ENCODE measurements at places on chromosomes 3 and 15.

DNA sequence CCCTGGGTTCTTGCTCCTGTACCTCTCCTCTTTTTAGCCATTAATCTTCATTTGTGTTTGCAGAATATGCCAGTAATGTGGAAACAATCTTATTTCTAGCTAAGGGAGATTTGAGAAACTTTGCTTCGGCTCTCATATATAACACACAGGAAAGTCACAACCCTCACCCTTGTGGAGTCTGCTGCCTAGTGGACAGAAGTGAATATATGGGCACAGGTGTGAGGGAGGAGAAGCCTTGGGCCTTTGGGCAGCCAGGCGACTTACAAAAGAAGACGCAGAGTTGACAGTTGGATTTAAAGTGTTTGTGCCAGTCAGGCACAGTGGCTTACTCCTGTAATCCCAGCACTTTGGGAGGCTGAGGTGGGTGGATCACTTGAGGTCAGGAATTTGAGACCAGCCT, 181.8 kb upstream of the TBL1XR1 start:
- no peak for DNase-seq

GRCh38 chr3:149839896-149840295, 26.9 kb downstream of the RNF13 start:
- DNase-seq, result no peak

DNA sequence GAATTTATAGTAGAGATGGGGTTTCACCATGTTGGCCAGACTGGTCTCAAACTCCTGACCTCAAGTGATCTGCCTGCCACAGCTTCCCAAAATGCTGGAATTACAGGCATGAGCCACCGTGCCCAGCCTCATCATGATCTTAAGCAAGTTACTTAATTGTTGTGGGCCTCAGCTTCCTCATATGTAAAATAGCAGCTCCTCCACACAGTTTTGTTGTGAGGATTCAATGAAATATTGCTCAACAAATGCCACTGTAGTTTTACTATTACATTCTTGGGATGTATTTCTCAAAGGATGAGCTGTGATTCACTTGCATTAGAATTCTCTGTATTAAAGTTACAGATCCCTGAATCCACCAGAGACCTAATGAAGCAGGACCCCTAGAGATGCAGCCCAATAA, 168.8 kb downstream of the ADAMTS9 start:
- DNase-seq, result no peak

DNA sequence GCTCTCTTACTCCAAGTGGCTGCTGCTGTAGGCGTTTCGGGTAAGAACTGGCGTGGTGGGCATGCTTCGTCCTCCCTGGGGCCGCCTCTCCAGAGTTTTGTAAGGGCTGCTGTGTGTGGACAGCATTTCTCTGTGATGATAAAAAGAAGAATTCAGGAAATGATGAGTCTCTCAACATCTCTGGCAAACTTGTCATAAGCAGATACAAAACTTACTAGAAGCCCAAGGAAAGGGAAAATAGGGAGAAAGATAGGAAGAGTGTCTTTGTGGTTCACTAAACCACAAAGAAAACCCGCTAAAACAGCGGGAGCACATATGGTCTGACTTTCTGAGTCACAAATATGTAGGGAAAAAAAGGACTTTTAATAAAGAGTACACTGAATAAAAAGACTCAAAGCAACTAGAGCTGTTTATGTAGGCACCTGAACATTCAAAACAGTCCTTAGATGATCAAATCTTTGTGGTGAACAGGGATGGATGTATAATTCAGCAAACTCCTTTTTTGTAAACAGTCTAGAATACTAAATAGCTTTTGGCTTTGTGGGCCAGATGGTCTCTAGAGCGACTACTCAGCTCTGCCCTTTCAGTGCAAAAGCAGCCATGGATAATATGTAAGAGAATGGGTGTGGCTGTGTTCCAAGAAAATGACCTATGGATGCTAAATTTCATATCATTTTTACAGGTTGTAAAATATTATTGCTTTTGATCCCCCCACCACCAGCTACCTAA, 60.4 kb upstream of the LMOD3 start:
- DNase-seq, result no peak

DNA sequence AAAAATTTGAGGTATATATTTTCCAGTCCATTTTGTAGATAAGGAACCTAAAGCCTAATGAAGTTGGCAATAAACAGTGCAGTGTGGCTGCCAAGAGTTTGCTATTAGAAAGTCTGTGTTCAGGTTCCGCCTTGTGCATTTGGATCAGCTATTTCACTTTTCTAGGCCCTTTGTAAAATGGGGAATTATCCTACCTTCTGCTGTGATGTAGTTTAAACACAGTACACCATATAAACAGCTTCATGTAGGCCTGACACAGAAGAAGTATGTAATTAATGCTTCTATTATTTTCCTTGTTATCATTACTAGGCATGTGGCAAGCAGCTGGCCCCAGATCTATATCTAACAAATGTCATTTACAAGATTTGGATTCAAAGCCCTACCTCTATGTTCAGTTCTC, 456.3 kb downstream of the GABRG3 start:
- DNase-seq, result no peak

- DNase-seq, result no peak
These were observed 25.8 kb upstream of the BLM start for GRCh38 chr15:90691369-90691768.

DNA sequence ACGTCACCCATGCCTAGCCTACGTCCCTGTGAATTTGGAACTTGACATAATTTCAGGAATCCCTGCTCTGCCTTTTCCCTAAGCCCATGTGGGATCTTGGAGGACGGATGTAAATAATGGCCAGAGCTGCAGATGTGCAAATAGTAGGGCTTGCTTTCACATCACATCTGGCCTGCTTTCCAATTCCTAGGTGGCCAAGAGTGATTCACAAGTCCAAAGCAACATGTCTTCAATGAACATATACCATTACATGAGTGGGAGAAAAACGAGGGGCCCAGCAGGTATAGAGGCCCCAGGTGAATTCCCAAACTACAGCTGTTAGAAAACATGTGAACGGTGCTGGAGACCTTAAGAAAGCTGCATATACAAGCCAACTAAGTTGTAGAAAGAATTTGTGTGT, 214.6 kb downstream of the MAGI1 start:
- no peak for DNase-seq

- DNase-seq, result no peak
These were observed 6.8 kb downstream of the CHRM5 start for GRCh38 chr15:33975022-33975565.

DNA sequence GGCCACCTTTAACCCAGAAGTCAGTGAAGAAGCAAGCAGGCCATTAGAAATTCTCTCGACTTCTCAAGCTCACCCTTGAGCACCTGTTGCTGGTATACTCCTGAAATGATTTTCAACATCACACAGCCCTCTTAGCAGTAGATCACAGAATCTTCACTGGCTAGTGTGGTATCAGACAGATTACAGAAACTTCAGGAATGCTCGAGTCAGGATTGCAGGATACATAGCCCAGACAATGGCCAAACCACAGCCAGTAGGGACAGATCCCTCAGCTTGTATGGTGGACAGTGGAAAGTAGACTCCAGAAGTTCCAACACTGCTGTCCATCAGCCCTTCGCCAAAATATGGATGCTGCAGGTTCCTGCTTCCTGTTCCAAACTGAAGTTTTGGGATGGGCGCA, 4.5 kb upstream of the KLHL40 start:
- DNase-seq, result no peak

GRCh38 chr3:72746430-72747411, 101.5 kb downstream of the SHQ1 start:
- no peak for DNase-seq

DNA sequence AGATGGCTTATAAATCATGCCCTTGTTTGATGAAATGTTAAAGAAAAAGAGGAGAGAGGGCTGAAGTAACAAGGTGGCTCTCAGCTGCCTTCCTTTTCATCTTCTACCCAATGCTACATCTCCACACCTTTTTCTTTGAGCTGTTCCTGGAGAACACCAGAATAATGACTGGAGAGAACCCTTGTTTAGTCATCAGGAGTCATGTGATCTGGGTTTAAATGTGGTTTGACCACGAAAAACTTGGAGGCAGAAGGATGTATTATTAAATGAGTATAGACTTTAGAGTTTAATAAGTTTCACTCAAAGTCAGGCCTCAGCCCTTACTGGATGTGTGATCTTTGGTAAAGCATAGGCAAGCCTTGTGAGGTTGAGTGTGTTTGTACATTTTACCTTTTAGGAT, 230.3 kb upstream of the TBL1XR1 start:
- no peak for DNase-seq

- no peak for DNase-seq
These were observed 426.2 kb upstream of the BCHE start for GRCh38 chr3:166263460-166263859.

DNA sequence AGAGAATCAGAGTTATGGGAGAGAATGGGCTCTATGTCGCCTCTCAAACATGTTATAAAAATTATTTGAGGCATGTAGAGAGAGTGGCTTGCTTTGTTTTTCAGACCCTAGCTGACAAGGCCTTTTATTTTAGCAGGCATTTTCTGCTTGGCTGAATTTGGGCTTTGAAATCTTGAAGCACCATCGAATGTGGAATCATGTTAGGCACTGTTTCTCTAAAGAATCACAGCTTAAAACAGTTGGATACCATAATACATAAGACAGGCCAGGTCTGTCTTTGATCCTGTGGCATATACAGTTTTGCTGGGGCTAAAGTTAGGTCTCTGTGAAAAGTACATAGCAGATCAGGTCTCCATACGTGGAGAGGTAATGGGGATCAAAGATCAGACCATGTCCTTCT, 142.7 kb downstream of the NEK11 start:
- no peak for DNase-seq

- no peak for DNase-seq
These were observed 145.9 kb downstream of the TNIK start for GRCh38 chr3:171314341-171314740.

DNA sequence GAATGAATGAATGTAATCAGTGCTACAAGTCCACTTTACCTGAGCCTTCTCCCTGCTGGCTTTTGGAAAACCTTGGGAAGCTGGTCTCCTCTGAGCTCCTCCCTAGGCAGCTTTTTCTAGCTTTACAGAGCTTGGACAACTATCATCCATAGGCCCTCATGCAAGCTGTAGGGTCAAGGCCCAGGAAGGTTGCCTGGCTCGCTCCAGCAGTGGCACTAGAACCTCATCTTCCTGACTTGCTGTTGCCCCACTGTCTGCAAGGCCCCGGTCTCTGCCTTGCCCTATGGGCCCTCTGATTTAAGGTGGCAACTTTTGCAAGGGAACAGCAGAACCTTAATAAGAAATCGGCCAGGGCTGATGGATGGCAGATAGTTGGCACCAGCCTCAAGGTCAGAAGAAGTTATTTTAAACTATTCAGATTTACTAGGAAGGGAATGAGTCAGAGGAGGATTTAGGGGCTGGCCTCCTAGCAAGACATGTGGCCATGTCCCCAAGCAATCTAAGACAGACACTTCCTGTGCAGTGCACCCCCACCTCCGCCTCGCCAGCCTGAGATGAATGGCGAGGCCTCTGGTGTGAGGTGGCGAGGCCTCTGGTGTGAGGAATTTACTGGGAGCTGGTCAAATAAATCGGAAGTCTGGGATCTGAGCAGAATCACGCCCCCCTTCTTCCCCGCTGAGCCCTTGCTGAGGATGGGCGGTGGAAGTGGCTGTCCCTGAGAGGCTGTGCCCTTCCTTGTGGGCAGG, 180.8 kb downstream of the MEGF11 start:
- DNase-seq, result no peak

DNA sequence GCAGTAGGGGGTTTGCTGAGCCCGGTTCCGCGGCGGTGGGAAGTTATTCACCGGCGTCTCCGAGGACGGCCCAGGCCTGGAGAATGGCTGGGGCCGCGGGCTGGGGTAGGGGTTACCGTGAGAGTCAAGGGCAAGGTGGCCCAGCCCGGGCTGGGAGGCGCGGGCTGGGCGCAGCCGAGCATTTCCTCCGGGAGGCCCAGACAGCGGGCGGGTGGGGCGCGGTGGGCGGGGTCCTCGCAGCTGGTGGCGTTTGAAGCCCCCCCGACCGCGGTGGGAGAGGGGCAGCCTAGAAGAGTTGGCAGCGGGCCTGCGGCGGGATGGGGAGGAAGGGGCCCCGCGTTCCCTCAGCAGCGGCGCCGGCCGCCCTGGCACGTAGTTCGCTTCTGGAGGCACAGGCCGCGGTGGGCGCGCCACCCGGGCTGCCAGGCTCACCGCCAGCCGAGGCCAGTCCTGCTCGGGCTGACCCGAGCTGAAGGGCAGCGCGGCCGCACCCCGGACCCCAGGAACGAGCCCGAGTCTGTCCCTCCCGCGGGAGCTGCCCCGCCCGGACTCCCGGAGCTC, 960 bp upstream of the KLF13 start:
- DNase-seq, result peak; percentile 53

DNA sequence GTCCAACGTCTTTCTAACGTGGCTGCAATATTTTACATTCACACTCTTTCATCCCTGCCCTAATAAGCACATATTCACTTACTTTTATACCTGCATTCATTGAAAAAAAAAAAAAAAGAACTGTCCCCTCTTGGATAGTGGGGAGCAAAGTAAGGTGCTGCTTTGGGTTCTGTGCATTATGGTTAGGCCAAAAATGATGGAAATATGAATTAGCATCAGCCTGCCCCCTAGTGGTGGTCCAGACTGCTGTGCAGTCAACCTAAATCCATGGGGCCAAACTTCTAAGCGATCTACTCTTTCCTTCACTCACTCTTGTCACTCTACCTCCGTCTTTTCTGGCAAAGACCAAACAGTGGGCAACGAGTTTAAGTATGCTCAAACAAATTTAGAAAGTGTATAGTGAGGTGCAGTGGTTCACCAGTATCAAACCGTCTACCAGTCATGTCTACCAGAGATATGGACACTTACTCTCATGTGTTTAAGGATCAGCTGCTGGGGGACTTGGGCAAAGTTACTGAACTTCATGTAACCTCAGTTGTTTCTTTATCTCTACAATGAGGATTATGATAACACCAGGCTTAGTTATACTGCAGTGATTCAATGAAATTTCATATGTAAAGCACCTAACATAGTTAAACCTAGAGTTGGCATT, 61.5 kb upstream of the GRM7 start:
- DNase-seq, result peak; percentile 35

DNA sequence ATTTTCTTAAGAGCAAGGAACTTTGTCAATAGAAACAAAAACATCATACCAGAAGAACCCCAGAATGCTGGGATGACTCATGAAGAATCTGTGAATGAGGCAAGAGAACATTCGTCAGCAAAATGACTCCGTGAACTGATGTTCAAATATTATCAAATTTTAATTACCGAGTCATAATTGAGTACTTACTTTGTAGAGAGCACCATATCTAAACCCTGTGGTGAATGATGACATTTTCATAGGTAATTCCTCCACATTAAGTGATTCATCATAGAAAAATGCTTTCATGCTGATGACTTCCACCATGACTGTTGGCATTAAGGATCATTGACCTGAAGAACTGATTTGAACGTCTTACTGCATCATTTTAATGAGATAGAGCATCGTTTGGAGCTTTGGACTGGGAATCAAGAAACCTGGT, 56.3 kb downstream of the PPARG start:
- DNase-seq, result no peak

GRCh38 chr15:58501636-58502188, 69.9 kb downstream of the LIPC start:
- no peak for DNase-seq

- DNase-seq, result no peak
These were observed 100.3 kb downstream of the APBA2 start for GRCh38 chr15:28986108-28986507.
